CD4-positive, alpha-beta T cell treated with Interferon gamma for 1 hour (primary cell): ENCODE measurements at places on chromosomes 5 and 9.
A peak's percentile ranks its signal among the peaks of the same experiment; 100 is the strongest.

DNA sequence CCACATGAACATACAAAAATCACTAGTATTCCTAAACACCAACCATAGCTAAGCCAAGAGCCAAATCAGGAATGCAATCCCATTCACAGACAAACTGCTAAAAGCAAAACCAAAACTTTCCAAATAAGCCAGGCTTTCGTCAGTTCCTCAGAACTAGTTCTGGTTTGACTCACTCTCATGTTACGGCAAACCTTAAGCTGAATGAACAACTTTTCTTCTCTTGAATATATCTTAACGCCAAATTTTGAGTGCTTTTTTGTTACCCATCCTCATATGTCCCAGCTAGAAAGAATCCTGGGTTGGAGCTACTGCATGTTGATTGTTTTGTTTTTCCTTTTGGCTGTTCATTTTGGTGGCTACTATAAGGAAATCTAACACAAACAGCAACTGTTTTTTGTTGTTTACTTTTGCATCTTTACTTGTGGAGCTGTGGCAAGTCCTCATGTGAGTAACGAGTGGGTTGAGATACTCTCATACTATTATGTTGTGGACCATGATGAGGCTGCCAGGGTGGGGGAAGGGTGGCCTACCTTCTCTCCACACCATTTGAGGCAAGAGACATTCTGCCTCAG lies at the start of gene PDCD1LG2:
Gene PDCD1LG2, plus strand, starts transcription at position 172 of the 572 bp plus-strand sequence. CDS start 12,016 bp downstream, outside the sequence.
- DNase-seq, result no peak

DNA sequence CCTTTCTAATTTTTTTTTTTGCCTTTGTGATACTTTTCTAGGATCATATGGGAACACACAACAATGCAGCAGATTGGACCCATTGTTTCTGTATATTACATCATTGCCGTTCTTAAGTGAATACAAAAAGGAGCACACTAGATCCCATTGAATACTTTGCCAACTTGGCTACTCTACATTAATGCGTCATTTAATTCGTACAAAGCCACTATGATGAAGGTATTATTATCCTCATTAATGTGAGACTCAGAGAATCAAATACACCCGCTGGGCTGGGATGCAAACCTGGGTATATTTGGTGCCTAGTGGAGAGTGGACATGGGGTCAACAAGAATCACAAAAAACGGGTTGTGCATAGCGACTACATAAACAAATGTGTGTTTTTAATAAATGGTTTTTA lies 31.9 kb downstream of the OR2K2 start:
- DNase-seq, result no peak

DNA sequence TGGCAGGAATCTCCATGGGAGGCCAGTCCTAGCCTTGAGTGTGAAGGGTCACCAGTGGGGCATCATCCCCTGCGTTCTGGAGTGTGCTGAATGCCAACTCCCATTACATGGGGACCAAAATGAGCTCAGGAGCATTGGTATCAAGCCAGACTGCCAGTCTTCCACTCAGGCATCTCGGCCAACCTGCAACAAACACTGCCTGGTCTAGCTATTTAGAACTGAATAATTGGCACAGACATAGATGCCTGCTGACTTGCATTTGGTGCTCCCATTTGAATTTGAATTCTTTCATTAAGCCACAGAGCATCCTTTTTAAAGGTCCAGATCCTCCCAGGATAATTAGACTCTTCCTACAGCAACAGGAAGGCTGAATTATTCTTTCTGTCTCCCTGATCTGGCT lies 116.6 kb upstream of the ABCA1 start:
- no peak for DNase-seq

DNA sequence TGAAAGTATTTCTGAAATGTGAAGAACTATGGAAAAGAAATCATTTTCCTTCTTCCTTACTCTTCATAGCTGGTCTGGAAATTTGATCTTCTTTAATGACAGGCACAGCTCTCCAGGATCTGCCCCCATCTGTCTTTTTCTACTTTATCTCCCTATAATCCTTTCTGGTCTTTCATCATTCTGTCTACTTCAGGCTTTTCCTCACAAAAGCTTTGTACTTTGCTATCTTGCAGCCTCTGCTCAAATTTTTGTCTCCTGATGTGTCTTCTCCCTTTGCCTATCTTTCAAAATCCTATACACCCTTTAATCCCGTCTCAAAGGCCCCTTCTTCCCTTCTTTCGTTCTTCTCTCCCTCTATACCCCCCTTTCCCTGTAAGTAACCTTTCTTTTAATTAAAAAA lies 114.9 kb upstream of the ATP10B start:
- no peak for DNase-seq

DNA sequence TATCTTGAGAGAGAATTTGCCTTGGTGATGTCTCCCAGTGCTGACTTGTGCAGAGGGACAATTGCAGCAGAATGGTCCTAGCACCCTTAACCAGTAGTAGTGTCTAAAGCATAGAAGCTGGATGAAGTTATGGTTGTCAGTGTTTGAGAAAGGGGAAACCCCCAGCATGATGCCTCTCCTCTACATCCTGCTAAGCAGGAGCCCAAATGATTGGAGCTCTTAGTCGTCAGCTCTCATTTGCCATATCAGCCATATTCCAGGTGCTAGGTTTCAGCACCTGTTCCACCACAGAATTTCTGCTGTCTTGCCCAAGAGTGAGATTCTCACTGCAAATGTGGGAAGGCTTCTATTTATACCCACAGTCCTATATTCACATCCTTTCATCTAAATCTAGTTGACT lies 43.7 kb upstream of the RFX3 start:
- no peak for DNase-seq

GRCh38 chr5:5316334-5316733 lies 106.1 kb upstream of the ICE1 start:
- DNase-seq, result no peak

DNA sequence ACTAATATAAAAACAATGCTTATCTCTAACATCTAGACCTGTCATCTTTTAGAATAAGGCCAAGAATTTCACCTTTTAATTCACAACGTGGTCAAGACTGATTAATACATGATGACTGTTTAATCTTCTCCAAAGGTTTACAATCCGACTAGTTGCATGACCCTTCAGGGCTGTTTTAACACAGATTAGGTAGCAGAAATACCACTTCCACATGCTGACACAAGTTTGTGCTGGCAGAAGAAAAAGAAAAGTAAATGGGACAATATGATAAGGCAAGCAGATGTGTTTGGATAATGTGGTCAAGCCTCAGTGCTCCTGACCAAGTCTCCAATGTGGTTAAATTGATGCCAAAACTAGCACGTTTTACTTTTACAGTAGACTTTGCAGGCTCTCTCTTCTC lies 31.1 kb downstream of the SEMA6A start:
- DNase-seq, result no peak

DNA sequence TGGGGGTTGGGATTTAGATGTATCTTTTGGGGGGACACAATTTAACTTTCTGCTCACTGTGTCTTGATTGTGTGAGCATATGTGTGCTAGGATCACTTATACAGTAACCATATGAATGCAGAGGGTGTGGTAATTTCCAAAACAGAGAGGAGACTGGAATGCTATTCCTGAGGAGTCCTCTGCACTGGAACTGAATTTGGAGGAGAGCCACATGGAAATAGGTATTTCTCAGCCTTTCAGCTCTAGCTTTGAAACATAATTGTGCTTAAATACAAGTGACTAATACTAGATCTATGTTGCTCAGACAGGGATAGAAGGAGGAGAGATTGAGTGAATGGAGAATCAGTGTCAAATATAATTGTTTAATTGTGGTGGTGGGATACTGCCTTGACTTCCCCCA lies 45.5 kb downstream of the FOCAD start:
- no peak for DNase-seq

GRCh38 chr5:10863763-10864383 lies 102.8 kb upstream of the DAP start:
- peak; percentile 25 for DNase-seq

DNA sequence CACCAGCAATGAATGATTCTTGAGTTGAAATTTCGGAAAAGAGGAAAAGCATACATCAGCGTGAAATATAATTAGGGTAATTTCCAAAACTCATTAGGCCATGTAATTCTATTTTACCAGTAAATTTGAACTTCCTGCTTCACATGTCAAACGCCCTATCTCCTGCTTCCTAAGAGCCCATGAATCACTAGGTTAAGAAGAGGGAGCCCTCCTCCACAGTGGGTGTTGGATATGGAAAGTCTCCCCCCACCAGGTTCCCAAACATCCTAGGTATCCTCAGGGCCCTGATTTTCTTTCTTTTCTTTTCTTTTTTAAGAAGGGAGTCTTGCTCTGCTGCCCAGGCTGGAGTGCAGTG lies 115.2 kb downstream of the SUSD1 start:
- DNase-seq, result no peak
